ENCODE measurements at places on chromosomes 6 and 20. TPM values are rescaled to one million over a fixed set of nuclear protein-coding genes. Genes with fewer than 3 reads are reported as not detected.

The DDO gene
- total RNA-seq, result 0.27 TPM

The BAG2 gene
- 7.1 TPM for total RNA-seq

The CD83 gene
- 6.6 TPM for total RNA-seq

The RGL2 gene
- 61.8 TPM for total RNA-seq

The PARD6B gene
- 15.5 TPM for total RNA-seq

The TRAPPC3L gene
- total RNA-seq, result not detected

The OR12D3 gene
- total RNA-seq, result not detected

The CAGE1 gene
- 0.09 TPM for total RNA-seq

The EDN1 gene
- total RNA-seq, result 0.32 TPM

The TNXB gene
- total RNA-seq, result 3.0 TPM

The POPDC3 gene
- total RNA-seq, result 53.4 TPM

The GTSF1L gene
- not detected for total RNA-seq

The LST1 gene
- 1.7 TPM for total RNA-seq

The DST gene
- 35.8 TPM for total RNA-seq

The CD93 gene
- 0.11 TPM for total RNA-seq

- DNase-seq, result no peak
Observed at GRCh38 chr20:49030954-49031619, 15.0 kb upstream of the CSE1L start.

- no peak for DNase-seq
Observed at GRCh38 chr20:37972256-37973058, 60.8 kb downstream of the TTI1 start.

DNA sequence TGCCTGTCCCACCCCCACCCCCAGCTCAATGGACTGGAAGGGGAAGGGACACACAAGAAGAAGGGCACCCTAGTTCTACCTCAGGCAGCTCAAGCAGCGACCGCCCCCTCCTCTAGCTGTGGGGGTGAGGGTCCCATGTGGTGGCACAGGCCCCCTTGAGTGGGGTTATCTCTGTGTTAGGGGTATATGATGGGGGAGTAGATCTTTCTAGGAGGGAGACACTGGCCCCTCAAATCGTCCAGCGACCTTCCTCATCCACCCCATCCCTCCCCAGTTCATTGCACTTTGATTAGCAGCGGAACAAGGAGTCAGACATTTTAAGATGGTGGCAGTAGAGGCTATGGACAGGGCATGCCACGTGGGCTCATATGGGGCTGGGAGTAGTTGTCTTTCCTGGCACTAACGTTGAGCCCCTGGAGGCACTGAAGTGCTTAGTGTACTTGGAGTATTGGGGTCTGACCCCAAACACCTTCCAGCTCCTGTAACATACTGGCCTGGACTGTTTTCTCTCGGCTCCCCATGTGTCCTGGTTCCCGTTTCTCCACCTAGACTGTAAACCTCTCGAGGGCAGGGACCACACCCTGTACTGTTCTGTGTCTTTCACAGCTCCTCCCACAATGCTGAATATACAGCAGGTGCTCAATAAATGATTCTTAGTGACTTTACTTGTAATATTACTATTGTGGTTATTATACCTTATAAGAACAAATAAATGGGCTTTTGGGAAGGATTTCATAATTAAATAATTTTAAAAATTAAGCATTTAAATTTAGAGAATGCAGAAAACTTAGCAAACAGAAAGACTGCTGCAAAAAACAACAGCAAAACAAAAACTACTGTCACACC, 8.4 kb downstream of the CDKN1A start:
- no peak for DNase-seq

- no peak for DNase-seq
Observed at GRCh38 chr6:168618546-168619315, 177.7 kb downstream of the SMOC2 start.

- no peak for DNase-seq
Observed at GRCh38 chr6:14791526-14791925, 454.3 kb upstream of the JARID2 start.

DNA sequence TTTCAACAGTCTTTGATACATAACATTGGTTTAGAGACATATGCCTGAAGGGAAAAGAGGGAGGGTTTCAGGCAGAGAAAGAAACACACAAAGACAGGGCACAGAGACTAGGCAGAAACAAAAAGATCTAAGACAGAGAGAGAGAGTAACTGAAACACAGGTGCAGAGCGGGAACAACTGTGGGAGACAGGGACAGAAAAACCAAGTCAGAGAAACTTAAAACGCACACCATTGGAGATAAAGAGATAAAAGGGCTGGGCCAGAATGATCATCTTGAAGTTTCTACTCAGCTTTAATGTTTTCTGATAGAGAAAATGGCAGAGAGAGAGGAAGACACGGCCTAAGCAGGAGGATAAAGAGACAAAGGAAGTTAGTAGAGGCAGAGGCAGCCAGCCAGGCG, 11.8 kb downstream of the UNC5CL start:
- DNase-seq, result no peak

DNA sequence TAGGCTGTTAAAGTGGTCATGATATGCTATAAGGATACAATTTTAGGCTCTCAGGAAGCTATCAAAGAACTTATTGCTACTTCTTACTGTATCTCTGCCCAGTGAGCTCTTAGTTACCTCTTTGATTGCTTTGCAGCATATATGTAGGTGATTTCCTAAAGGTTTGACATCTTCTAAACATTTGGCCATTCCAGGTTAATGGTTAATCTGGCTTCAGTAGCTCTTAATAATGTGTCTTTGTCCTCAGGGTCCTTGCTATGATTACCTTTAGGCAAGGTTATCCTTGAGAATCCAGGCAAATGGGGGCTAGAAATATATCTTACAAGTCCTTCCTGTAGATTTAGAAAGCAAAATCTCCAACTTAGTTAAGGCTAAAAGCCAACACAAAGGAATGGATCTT, 575.4 kb downstream of the TFAP2B start:
- no peak for DNase-seq

GRCh38 chr6:69915346-69915745, 49.0 kb downstream of the COL19A1 start:
- peak; percentile 5 for DNase-seq

- no peak for DNase-seq
Observed at GRCh38 chr20:62148908-62149314, 5.3 kb downstream of the SS18L1 start.

- DNase-seq, result no peak
Observed at GRCh38 chr20:13487202-13487601, 151.5 kb downstream of the TASP1 start.

GRCh38 chr20:63622732-63623131, 4.2 kb downstream of the GMEB2 start:
- no peak for DNase-seq

DNA sequence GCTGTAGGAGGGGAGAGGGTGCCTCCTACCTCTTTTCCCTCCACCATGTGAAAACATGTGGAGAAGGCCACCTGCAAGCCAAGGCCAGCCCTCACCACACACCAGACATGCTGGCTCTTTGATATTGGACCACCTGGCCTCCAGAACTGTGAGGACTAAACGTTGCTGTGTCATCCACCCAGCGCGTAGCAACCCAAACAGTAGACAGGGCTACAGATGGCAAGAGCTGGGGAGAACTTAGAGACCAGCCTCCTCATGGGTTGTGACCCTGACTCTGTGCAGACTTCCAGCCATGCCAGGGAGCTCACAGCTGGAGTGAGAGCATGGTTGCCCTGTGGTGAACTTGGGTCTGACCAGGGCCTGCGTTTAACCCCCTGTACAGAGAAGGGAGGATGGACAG, 195.9 kb upstream of the CST7 start:
- DNase-seq, result no peak

GRCh38 chr6:40948570-40948969, 90.5 kb downstream of the UNC5CL start:
- no peak for DNase-seq

DNA sequence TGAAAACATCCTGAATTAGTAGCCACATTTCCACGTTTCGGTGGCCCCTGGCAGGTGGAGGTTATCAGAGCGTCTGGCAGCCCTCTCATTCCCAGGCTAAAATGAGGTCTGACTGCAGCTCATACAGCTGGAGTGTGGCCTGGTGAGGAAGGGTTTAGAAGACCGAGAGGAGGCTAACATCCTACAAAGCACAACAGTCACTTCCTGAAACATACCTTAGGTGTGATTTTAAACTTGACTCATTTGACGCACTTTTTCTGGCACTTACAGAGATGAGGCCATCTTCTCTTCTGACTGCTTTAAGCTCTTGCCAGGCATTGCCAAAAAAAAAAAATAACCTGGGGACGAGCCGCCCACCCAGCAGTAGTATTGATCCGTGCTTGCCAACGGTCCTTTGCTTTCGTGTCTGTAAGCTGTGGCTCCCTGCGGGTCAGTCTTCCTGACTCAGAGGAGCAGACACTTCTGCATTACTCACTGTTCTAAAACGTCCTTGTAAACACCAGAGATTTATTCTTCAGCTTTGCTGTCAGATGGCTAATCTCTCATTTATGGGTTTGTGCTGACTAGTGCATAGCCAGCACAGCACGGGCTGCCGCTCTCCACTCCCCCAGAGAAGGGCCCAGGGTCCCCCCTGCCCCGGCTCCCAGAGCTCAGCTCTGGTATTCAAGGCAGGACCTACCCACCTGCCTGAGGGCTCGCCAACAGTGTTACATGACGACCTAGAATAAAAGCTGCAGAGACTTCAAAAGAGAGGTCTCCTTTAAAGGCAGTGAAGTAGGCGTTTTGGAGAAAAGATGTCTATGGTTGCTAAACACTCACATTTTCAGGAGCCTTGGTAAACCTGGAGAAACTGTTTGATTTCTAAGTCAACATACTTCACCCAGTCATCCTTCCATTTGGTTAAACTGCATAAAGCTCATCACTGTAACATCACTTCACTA, 78.5 kb upstream of the FRMD1 start:
- DNase-seq, result peak; percentile 59

DNA sequence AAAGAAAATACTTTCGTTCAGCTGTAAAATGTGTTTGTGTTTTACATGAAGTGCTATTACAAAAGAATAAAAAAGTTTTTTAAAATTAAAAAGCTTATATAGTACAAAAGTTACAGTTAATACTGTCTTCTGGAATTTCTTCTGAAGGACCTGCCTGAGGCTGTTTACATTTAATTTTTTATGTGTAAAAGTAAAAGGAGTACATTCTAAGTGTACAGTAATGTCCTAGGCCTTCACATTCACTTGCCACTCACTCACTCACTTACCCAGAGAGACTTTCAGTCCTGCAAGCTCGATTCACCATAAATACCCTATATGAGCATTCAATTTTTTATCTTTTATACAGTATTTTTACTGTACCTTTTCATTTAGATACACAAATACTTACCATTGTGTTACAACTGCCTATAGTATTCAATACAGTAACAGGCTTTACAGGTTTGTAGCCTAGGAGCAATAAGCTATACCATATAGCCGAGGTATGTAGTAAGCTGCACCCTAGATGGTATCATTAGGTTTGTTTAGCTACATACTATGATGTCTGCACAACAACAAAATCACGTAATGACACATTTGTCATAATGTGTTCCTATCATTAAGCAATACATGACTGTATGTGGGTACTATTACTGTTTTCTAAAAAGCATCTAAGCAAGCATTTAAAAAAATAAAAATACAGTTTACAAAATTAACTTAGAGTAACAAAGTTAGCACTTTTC, 33.0 kb downstream of the RNF146 start:
- DNase-seq, result no peak

GRCh38 chr20:38766071-38766470, 17.8 kb downstream of the ACTR5 start:
- DNase-seq, result no peak

- no peak for DNase-seq
Observed at GRCh38 chr6:106731144-106731842, 101.9 kb downstream of the QRSL1 start.

DNA sequence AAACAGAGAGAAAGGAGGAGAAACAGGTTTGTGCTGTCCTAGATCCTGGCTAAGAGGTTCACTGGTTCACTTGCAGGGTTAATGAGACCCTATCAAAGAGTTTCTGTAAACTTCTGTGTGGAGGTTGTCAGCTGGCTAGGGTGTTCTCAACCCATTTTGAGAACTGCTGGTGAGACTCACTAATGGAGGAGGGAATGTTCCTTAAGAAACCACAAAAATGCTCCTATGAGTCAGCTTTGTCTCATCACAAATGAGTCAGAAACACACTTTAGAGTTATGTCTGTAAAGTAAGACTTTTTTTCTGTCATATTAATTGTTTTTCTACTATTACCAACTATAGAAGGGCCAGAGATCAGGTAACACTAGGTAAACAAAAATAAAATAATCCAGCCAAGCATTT, 884.4 kb downstream of the PHF3 start:
- DNase-seq, result peak; percentile 95

DNA sequence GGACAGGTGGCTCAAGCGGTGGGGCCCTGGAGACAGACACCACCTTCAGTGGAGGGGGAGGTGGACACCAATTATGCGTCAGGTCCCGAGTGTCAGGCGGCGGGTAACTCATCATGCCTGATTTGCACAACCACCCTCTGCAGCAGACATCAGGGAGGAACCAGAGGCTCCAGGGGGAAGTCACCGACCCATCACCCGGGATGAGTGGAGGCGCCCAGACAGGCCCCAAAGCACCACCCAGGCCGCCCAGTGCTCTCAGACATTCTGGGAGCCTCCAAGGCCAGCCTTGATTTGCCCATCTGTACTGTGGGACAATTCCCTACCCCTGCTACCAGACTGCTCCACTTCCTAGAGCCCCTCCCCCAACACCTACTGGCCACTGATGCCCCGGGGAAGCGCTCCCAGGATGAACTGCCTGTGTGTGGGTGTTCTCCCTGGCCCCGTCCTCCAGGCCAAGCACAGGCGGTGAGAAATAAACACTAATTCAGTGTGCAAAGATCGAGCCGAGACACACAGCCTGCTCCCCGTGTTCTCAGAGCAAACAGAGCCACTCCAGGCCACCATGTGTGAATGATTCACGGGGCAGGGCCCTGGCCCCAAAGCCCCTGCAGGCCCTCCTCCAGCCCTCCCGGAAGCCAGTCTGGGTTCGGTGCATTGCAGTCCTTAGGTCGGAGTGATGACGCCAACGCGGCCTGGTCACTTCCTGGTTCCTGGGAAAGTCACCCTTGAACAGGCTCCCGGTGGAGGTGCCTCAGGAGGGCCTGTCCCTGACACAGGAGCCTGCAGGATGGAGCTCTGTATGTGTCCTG, 107.2 kb downstream of the ASXL1 start:
- peak; percentile 86 for DNase-seq

Measured in cardiac muscle cell (in vitro differentiated cells and primary cell).